ENCODE measurements at places on chromosomes 13 and 19.
A peak's percentile ranks its signal among the peaks of the same experiment; 100 is the strongest.

GRCh38 chr19:39318071-39318470 lies 2.6 kb downstream of the LRFN1 start:
- no peak for DNase-seq

DNA sequence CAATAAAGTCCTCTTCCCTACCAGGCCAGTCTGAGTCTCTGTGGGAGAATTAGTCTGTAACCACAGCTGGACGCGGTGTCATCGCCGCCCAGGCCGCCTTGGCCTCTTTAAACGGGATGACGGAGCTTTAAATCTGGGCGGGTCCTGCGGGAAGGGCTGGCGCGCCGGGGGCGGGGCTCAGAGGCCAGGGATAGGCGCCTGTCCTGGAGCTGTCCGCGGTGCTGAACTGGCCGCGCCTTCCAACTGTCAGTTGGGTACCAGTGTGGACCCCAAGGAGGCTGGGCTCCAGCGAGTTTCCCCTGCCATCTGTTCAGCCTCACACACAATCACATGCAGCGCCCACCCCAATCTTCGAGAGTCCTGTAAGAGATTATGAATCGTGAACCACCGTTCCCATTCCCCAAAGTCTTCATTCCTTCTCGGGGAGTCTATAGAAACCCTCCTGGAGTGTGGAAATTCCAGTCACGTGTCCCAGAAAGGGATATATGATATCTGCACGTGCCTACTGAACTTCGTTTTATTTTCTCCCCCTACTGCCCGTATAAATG lies 11.5 kb downstream of the APLP1 start:
- peak; percentile 93 for DNase-seq

DNA sequence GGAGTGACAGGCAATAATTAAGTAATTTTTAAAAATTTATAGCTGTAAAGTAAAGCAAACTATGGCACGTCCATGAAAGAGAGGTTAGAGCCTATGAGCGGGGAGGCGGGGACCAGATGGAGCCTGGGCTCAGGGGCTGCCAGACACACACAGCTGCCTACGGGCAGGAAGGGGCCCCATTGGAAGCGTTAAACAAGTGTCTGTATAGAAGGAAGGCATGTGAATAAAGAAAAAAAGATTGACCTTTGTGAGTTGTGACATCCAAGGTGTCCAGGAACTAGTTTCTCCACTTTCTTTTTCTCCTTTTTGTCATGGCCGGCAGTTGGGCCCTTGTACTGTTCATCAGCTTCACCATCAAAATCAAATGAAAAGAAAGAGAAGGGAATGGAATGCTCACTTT lies 56.8 kb downstream of the LRCH1 start:
- no peak for DNase-seq

DNA sequence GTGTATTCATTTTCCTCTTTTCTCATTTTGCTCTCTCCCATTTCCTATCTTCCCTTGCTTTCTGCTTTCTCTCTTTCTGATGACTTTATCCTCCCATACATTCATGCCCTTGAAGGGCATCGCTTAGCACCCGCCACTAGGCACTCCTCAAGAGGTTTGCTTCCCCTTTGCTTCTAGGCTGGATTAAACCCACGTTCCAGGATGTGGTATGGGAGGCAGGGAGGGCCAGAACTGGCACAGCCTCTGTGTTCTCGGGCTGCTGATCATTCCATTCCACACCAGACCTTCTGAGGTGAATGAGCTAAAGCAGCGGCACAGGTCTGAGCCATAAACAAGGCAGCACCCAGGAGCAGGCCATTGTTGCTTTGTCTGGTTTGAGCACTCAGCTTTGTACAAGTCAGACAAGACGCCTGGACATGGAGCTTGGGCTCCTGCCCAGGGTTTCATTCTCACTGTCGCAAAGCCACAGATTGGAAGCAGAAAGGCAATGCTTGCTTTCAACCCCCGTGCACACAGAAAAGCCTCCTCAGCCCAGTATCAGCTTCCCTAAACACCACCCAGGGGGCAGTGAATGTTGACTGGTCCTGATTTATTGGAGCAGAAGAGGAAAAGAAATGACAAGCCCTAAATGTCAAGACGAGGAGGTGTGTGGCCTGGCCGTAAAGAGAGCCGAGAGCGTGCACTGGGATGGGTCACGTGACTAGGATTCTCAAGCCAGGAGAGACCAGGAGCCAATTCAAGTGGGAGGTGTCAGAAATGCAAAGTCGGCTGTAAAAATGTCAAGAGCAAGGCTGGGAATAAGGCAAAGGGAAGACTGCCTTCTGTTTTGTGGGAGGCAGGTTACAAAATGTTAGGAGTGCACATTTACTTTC lies 218.0 kb upstream of the SERP2 start:
- peak; percentile 79 for DNase-seq

DNA sequence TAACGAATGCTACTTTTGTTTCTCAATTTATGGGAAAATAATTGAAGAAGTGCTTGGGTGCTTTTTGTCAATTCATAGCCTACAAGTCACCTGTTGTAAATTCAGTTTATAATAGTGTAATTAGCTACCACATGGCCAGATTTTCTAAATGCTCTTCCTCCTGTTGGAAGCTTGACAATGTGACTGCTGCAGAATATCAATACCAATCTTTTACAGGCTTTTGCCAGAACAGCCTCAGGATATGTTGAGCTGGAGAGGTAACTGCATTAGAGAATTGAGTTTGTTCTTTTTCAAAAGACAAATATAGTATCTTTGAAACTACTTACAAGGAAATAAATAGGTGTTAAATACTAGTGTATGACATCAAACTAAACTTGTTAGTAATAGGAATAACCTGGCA lies 277.8 kb downstream of the POU4F1 start:
- DNase-seq = no peak

- DNase-seq = no peak
These were observed 328.6 kb downstream of the FGF14 start for GRCh38 chr13:102073251-102073650.

- DNase-seq = no peak
These were observed 133.0 kb downstream of the SIPA1L3 start for GRCh38 chr19:38039966-38040365.

GRCh38 chr13:114108141-114108761 lies 24.2 kb downstream of the RASA3 start:
- no peak for DNase-seq

GRCh38 chr13:72286421-72286820 lies 419.4 kb upstream of the DACH1 start:
- no peak for DNase-seq

DNA sequence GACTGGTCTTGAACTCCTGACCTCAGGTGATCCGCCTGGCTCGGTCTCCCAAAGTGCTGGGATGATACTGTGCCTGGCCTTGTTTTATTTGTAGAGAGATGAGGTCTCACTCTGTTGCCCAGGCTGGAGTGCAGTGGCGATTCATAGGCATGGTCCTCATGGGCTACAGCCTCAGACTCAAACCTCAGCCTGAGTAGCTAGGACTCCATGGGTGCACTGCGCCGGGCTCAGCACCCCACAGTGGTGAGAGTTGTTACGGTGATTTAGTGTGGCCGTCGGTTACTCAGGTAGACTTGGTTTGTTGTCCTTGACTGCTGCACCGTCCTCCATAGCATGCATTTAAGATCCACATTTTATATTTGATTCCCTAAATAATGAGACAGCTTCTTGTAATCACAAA lies 80.7 kb downstream of the SLC6A16 start:
- no peak for DNase-seq
